Mucosa of gallbladder (tissue), 1 donor: ENCODE measurements at places on chromosomes 1 and 21. TPM values are rescaled to one million over a fixed set of nuclear protein-coding genes. Genes with fewer than 3 reads are reported as not detected.

- no peak for DNase-seq
Measured at GRCh38 chr1:229897501-229897900, 169.5 kb upstream of the GALNT2 start.

INAVA gene
- 152 TPM for total RNA-seq

- no peak for DNase-seq
Measured at GRCh38 chr21:35408401-35408800, 359.3 kb upstream of the RUNX1 start.

DNA sequence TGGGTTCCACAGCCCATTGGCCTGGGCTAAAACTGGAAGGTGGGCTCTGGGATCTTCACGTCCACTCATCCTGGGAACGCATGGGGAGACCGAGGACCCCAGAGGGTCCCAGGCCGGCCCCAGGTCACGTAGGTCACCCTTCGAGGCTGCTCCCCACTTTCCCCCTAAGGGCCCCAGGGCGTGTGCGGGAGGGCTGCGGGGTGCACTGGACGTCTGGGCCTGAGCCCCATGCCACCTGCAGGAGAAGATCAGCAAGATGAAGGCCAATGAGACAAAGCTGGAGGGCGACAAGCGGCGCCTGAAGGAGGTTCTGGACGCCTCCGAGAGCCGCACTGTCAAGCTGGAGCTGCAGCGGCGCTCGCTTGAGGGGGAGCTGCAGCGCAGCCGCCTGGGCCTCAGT, 12.5 kb downstream of the MFAP2 start:
- no peak for DNase-seq

DNA sequence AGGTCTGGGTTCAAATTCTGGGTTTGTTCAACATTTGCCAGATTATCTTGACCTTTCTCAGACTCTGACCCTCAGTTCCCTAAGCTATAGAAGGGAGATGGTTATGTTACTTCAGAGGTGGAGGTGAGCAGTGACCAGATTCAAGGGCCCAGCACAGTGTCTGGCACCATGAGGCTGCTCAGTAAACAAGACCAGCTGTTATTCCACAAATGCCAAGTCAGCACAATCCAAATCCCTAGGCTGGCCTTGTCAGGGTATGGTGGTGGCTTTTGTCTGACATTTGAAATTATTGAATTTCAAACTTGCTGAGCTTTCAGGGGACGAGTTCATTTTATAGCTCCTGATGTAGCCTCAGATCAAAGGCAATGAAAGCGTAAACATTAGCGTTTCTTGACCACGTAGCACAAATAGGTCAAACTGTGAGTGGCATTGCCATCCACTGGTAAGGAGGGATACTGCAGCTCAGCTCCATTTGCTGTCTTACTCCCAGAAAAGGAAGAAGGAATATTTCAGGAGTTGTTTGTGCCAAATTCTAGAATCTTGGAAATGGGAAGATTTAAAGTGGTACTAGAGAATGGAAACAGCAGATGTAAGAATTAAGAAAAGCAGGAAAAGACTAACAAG, 94.3 kb upstream of the EDN2 start:
- DNase-seq, result no peak

GRCh38 chr1:37708471-37708870, 16.2 kb downstream of the CDCA8 start:
- no peak for DNase-seq

OR2T33 gene
- total RNA-seq, result not detected

CYP4Z1 gene
- total RNA-seq, result not detected

GRCh38 chr1:157725221-157725577, 24.6 kb upstream of the FCRL3 start:
- DNase-seq, result no peak

GRCh38 chr21:28537371-28538079, 455.2 kb downstream of the LTN1 start:
- DNase-seq, result no peak

DNA sequence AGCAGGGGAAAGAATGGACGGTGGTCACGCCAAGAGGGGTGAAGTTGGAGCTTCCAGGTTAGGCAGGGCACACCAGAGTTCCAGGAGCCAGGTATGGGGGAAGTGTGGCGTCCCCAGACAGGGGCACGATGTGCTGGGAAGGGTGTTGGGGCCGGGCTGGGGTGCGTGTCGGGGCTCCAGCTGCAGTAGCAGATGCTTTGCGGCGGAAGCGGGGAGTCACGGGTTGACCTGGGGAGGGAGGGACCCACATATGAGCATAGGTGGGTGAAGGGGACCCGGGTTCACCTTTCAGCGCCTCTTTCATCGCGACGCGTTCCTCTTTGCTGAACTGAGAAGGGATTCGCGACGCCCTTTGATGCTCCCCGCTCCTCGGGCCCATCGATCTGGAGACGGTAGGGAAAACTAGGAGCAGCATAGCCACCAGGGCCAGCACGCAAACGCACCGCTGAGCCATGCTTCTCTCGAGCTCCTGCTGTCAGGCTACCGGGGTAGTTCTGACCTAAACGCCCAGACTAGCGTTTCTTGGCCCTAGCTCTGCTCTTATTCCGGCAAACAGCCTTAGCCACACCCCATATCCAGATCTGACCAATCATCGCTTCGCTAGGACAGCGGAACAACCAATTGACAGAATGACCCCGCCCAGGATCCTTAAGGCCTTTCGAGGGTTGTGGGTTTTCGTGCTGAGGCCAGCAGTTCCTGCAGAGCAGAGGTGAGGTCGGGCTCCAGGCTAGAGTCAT, at the start of gene PM20D1:
TSS of gene PM20D1 (minus strand) at position 514 of the 737 bp plus-strand sequence. CDS start at position 454, 60 bp downstream.
- peak; percentile 75 for DNase-seq

DNA sequence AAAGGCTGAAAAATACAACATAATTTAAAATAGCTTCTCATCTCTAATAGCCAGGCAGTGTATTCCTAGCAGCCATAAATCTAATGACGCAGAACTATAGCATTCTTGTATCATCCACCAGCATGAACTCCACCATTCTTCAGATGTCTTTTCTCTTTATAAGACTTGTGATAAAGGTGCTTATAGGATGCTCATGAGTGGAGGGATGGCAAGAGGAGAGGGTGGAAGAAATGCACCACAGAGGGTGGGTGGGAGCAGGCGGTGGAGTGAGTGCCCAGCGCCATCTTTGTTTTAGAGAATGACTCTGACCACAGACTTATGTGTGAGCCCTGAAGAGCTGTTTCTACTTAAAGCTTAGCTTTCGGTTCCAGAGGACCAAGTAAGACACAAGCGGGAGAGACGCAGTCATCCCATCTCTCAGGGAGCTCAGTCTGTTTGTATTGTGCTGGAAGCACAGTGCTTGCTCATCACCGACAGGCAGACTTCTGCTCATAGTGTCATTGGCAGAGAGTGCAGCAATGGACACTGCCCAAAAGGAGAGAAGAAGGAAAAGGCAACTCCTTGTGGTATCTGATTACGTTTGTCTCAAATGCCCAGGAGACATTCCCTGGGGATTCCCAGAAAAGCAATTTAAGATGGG, 65.6 kb downstream of the KCNJ15 start:
- no peak for DNase-seq

LRRN2 gene
- total RNA-seq, result 2.4 TPM

DNA sequence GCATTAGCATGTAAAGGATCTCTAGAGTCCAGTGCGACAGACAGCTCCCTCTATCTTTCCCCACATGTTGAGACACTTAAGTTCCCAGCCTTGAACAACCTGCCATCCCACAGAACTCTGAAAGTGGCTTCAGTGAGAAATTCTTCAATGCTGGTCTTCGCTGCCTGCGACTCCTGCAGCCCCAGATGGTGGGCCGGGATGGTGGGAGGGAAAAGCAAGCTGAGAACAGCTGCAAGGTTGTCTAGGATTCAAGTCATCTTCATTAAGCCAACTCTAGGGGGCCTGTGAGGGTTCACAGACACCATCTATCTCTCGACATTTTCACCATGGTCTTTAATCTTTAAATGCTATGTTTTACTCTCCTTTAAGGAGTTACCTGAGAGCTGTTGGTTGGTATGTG, 185.5 kb upstream of the C1orf174 start:
- DNase-seq, result no peak

- DNase-seq, result no peak
Measured at GRCh38 chr1:172338295-172338735, 82.2 kb upstream of the C1orf105 start.

UMODL1 gene
- total RNA-seq, result not detected

DNA sequence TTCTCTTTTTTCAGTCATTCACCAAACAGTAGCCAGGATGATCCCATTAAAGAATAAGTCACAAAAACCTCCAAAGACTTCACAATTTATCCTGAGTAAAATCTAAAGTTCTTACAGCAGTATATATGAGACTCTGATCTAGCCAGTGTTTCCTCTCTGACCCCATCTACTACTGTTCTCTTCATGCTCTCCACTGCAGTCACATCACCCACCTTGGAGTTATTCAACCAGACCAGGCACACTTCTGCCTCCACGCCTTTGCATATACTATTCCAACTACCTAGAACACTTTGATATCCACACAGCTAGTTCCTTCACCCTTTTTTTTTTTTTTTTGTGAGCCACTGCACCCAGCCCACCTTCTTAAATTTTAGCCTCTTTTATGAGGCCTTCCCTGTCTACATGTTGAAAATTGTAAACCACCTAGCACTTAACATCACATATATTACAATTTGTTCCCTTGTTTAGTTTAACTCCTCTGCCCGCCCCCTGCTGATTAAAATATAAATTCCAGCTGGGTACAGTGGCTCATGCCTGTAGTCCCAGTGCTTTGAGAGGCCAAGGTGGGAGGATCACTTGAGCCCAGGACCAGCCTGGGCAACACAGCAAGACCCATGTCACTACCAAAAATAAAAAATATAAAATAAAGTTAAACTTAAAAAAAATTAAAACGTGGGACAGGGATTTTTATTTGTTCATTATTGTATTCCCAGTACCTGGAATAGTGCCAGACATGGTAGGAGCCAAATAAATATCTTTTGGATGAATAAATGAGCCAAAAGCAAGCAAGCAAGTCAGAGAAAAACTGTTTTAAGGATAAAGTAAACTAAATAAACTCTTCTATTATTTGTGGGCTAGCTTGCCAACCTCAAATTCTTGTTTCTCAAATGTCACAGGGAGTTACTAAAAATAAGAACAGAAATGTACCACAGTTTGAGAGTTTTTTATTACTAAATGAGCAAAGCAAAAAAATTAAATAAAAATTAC, 35.2 kb upstream of the MUTYH start:
- no peak for DNase-seq

- DNase-seq, result no peak
Measured at GRCh38 chr1:6209661-6210580, 4.0 kb downstream of the RNF207 start.

LPAR3 gene
- total RNA-seq, result 1.4 TPM

ROR1 gene
- total RNA-seq, result 13.1 TPM

DNA sequence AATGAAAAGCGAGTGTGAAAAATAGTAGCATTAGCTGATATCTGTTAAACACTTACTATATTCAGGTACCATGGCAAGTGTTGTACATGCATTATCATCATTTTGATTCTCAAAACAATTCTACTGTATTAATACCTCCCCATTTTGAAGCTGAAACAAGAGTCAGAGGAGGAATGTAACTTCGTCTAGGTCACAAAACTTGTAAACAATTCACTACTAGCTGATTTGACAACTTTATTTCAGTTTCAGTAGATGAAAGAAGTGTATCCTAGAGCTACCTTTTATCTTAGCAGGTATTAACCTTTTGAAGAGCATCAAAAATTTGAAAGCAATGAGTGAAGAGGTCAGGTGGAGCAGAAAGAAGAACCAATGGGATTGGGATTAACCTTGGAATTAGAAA, 1.6 kb downstream of the CD84 start:
- no peak for DNase-seq

- no peak for DNase-seq
Measured at GRCh38 chr1:60894130-60894529, 188.2 kb upstream of the NFIA start.

DNA sequence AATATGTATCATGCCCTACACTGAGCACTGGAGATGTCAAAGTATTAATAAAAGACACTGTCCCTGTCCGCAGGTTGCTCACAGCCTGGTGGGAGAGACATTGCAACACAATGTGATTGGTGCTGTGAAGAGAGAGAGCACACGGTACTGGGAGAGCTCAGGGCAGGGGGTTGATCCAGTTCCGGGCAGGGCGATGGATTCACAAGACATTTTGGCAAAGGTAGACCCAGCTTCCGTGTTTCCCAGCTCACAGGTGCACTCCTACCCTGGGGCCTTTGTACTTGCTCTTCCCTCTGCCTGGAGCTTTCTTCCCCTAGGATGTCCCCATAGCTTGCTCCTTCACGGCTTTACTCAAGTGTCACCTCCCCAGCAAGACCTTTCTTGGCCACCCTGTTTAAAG, 1.4 kb downstream of the PLA2G5 start:
- no peak for DNase-seq

DNA sequence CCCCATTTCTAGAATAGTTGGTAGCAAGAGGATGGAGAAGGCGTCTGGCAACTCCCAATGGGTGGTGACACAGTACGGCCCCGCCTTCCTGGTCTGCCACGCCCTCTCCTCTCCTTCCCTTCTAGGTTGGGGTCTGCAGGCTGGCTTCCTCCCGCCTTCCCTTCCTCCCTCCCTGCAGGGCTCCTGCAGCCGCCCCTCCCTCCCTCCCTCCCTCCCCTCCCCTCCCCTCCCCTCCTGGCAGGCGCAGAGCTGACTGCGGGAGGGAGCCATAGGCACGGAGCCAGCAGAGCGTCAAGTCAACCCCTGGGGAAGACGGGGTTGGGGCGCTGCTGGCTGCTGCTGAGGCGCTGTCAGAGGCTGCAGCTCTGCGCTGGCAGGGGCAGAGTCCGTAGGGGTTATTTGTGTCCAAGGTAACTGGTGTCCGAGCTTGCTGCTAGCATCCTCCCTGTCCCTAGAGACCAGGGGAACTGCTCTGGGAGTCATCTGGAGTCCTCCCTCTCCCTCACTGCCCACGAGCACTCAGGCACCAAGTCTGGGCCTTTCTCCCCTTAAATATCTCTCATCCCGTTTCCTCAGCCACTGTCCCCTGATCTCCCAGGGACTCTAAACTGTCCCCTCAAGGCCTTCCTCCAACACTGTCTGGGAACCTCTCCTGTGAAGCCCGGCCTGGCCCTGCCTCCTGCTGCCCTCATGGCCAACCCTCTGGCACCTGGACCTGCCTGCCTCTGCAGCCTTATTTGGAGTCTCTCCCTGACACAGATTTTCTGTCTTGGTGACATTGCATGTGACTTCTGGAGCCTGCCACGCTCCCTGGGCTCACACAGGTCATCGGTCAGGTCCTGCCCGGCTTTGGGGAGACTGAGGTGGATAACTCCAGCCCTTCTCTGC, 57.4 kb upstream of the ACOT11 start:
- no peak for DNase-seq

- DNase-seq, result no peak
Measured at GRCh38 chr1:36977731-36978406, 56.4 kb downstream of the GRIK3 start.

DNA sequence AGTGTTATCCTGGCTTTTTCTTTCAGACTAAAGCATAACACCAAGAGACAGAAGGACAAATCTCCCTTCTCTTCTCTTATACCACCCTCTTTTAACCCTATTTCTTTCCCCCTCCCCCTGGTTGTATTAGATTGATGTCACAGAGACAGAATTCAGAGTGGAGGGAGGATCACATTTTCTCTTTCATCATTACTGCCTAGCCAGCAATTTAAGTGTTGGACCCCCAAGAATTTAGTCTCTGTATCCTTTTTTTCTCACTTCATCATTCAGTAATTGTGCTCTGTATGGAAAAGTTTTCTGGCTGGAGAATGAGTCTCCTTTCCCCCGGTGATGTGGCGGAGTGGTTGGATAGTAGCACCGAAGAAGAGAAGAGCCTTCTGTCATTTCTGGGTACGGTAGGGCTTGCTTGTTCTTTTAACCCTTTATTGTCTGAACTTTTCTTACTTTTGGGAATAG, 124.8 kb downstream of the CLEC20A start:
- no peak for DNase-seq

CENPL gene
- total RNA-seq, result 5.5 TPM

ZBTB8A gene
- 7.3 TPM for total RNA-seq

HYI gene
- total RNA-seq, result 85.5 TPM

GRCh38 chr1:54800899-54801759, at the start of gene TTC22:
TTC22 (minus strand) TSS chr1:54801323; CDS start chr1:54801163, 160 bp downstream.
- peak; percentile 69 for DNase-seq

- no peak for DNase-seq
Measured at GRCh38 chr1:10694274-10694632, 102.2 kb downstream of the CASZ1 start.
